Activated CD8-positive, alpha-beta T cell treated with anti-CD3 and anti-CD28 coated beads, Interleukin-2, amount 10 ng/mL, durations not matched to agents 7 days and 5 days (primary cell): ENCODE measurements at places on chromosomes 16 and 17. TPM values are rescaled to one million over a fixed set of nuclear protein-coding genes. Genes with fewer than 3 reads are reported as not detected.

The EVPLL gene
- not detected for total RNA-seq

DNA sequence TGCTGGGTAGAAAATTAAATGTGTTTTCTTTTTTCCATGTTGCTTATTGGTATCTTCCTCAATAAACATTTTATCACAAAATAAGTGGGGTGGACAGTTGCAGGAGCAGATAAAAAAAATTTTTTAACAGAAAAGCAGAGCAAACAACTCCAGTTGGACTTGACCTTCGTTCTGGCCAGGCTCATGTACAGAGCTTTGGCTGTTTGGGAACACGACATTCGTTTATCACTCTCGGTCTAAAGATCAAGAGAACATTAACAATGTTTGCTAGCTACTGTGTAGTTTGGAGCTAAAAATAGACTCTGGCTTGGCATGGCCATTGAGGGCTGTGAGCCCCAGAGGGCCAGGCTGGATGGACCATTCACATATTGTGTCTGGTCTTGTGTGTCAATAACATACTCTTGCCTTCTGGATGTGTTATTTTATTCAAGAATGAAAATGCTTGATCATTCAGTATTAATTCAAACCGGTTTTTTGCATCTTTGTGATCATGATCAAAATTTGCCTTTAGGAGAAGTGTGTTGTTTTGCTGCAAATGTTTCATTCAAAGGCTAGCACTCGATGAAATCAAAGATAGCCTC is 56.6 kb downstream of the TMEM186 start:
- H3K36me3 ChIP-seq: no peaks in the 10 kb centered on the region
- H3K27me3 ChIP-seq: no peaks in the 10 kb centered on the region
- no peaks in the 10 kb centered on the region for H3K4me1 ChIP-seq
- no peak overlapping the region for H3K4me3 ChIP-seq
- H3K27ac ChIP-seq: no peak overlapping the region

GRCh38 chr17:3472137-3472536 is 518 bp upstream of the SPATA22 start:
- no peaks in the 10 kb centered on the region for H3K36me3 ChIP-seq
- no peak for DNase-seq
- no peak overlapping the region for H3K27ac ChIP-seq
- H3K4me3 ChIP-seq: no peak overlapping the region

DNA sequence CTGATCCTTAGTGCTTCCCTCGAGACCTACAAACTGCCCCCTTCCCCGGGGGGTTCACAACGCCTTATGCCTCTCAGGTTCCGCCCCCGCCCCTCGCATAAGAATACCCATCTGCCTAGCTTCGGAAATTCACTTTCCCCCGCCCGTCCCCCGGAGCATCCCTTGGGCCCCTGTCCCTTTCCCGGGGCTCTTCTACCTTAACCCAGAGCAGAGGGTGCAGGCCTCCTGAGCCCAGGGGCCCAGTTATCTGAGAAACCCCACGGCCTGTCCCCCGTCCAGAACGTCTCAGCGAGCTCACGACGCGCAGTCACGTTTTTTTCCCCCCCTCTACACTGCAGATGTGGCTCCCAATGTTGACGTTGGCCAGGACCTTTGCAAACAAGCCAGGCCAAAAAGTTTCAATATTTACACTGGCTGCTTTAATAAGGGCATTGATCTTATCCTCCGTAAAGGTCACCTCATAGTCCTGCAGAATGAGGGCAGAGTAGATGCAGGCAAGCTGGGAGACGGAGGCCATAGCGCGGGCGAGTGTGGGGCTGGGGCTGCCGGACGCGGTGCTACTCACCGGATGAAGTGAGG is 1.4 kb upstream of the NBR1 start:
- peak; percentile 31 for DNase-seq
- peaks cover 14% of the 10 kb centered on the region for H3K36me3 ChIP-seq
- H3K27ac ChIP-seq: no peak overlapping the region

GRCh38 chr17:81096741-81097133 is 61.8 kb downstream of the BAIAP2 start:
- no peak overlapping the region for H3K4me3 ChIP-seq
- no peaks in the 10 kb centered on the region for H3K36me3 ChIP-seq
- H3K27me3 ChIP-seq: peaks cover 2% of the 10 kb centered on the region
- DNase-seq: no peak
- no peak overlapping the region for H3K27ac ChIP-seq

GRCh38 chr16:71709229-71709781 is 15.2 kb downstream of the PHLPP2 start:
- peaks cover 2% of the 10 kb centered on the region for H3K36me3 ChIP-seq
- no peak overlapping the region for H3K27ac ChIP-seq
- DNase-seq: no peak
- H3K27me3 ChIP-seq: no peaks in the 10 kb centered on the region
- H3K4me3 ChIP-seq: no peak overlapping the region
